Upper lobe of left lung (tissue), 6 donors: ENCODE measurements at places on chromosomes 2 and 18.

- peak; percentile 91 for DNase-seq
Measured at GRCh38 chr18:34977838-34978532, 63.2 kb upstream of the MAPRE2 start.

GRCh38 chr2:174697255-174697654 lies 67.0 kb downstream of the CHRNA1 start:
- no peak for DNase-seq

- DNase-seq = no peak
Measured at GRCh38 chr2:203586206-203586605, 51.1 kb upstream of the RAPH1 start.

GRCh38 chr18:49645841-49646351 lies 84.0 kb downstream of the LIPG start:
- DNase-seq = no peak

- DNase-seq = no peak
Measured at GRCh38 chr2:170747921-170748320, 22.3 kb upstream of the ERICH2 start.

DNA sequence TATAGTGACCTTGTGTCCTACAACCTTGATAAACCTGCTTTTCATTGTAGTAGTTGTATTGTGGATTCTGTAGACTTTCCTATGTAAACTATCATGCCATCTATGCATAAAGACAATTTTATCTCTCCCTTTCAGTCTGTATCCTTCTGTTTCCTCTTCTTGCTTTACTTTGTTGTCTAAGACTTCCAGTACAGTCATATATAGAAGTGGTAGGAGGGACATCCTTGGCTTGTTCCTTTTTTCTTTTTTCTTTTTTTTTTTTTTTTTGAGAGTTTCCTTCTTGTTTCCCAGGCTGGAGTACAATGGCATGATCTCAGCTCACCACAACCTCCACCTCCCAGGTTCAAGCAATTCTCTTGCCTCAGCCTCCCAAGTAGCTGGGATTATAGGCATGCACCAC lies 39.7 kb downstream of the UBE2F start:
- DNase-seq = no peak

DNA sequence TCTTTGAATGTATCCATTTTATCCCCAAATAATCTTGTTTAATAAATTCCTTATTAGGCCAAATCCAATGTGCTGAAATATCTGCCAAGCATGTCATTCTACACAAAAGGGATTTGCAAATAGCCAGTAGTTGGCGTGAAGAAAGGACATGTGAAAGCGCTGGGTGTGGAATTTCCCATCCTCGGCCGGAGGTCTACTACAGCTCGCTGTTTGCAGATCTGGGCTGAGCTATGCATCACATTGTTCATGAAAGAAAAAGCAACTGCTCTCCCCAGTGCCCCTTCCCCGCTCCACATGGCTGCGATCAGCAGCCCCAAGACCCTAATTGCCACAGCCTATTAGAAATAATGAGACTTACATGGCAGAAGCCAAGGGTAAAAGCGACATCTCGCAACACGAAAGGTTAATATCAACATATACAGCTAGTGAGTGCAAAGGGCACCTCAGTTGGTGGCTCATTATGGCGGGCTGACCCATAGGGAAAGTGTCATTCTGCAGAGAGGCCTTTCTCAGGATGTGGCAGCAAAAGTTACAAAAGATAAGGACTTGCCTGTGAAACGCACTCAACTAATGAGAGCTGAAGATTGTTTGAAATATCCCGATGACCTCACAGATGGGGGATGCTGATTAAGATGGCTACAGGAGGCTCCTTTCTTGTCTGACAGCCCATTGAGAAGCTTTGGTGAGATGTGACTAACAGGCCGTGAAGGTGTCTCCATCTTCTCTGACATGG lies 126.9 kb upstream of the CYP1B1 start:
- DNase-seq = no peak

DNA sequence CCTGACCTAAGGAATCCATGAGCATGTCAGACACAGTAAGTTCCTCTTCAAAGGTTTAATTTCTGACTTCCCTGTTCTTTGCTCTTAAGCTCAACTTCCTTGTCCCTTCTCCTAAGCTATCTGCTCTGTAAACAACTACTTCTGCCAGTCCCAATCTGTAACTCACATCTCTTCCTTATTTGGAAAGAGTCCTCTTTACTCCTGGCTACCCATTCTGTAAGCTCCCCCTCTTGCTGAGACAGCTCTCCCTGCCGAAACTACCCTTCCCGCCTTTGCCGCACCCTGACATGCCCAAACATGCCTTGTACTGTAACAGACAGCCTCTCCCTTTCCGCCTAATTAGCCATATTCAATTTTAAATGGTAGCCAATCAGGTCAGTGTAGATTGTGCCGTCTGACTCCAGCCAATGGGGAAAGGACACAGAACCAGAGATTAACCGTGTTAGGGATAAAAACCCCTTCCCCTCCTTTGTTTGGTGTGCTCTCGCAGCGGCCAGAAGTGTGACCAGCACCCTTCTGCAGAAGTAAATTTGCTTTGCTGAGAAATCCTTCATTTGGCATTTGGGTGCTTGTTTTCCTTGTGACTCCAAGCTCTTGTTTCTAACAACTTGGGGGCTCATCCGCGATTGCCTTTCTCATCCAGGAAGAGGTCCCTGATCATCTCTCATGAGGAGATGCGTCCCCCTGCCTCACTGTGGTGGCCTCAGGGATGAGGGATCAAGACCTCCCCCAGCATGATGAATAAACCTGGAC lies 49.0 kb downstream of the PIAS2 start:
- DNase-seq = no peak

GRCh38 chr2:69253611-69254301 lies 133.3 kb downstream of the GFPT1 start:
- no peak for DNase-seq

- no peak for DNase-seq
Measured at GRCh38 chr2:147355706-147356105, 489.1 kb upstream of the ACVR2A start.

DNA sequence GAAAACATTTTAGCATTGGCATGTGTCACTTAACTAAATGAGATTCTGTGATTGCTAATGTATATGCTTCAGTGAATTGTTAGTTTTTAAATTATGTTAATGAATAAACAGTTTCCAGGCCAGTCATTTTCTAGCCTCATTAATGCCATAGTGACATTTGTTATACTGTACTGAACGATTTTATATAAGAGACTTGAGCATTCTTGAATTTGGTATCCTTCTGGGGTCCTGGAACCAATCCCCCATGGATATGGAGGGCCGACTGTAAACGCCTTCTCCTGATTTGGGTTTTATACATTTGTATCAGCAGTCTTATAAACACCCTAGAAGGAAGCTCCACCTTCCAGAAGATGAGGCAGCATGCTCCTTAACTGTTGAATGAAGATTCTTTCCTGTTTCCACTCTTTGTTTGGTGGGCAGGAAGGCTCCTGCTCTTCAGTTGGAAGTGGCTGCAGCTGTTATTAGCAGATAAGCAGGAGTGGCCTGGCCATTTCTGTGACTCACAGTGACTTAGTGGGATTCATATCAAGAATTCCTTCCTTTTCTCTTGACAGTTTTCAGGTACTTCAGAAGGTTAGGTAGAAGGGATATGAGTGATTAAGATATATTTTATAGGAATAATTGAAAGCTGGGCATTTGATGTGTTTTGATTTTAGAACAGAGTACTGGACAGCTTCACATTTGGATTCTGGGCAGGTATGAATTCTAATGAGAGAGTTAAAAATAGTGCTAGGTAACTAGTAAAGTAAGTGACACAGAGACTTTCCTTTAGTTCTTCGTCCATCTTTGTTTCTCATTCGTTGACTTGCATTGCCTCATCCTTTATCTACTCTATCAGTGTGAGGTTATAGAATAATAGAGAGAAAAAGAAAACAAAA lies 124.9 kb downstream of the PLCL1 start:
- DNase-seq = no peak

GRCh38 chr2:64945973-64946768 lies 43.0 kb upstream of the SLC1A4 start:
- peak; percentile 20 for DNase-seq

- no peak for DNase-seq
Measured at GRCh38 chr2:101820519-101820918, 123.0 kb downstream of the MAP4K4 start.

GRCh38 chr2:155161314-155161713 lies 462.8 kb downstream of the KCNJ3 start:
- no peak for DNase-seq

- DNase-seq = no peak
Measured at GRCh38 chr2:9574331-9574730, 18.7 kb upstream of the ADAM17 start.
